ENCODE measurements at places on chromosomes 13 and 19. TPM values are rescaled to one million over a fixed set of nuclear protein-coding genes. Genes with fewer than 3 reads are reported as not detected.

- H3K4me3 ChIP-seq = peak within 1 kb of the TSS; percentile 88
- peak; percentile 98 for DNase-seq
- H3K27me3 ChIP-seq = no peaks in the 10 kb centered on the region
These were observed at the start of gene LIN37 for GRCh38 chr19:35748106-35749020. Gene LIN37 (plus strand): TSS chr19:35748576. CDS start chr19:35748725, 149 bp downstream.

DNA sequence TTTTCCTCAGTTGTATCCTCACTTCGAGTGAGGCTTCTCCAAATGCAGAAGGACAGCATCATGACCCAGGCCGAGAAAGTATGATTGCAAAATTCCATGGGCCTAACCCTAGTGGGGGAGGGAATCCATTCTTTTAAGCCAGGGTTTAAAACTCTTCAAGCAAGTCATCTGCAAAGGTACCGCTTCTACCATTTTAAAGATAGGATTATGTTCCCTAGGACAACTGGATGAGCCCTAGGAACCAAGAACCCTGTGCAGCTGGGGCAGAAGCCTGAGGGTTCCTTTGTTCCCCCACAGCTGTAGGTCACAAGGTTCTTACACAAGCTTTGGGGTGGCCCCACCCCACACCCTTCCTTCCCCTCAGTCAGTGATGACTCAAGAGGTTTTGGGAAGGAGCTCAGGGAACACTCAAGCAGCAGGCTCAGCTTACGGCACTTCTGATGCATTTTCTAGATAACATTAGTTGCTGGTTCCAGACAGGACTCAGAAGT lies 13.5 kb downstream of the ARL11 start:
- DNase-seq = no peak
- peaks cover 9% of the 10 kb centered on the region for H3K4me1 ChIP-seq
- H3K27ac ChIP-seq = no peak overlapping the region
- H3K36me3 ChIP-seq = no peaks in the 10 kb centered on the region
- no peaks in the 10 kb centered on the region for H3K27me3 ChIP-seq
- H3K4me3 ChIP-seq = no peak overlapping the region

GRCh38 chr13:106382534-106382933 lies 152.9 kb downstream of the EFNB2 start:
- H3K4me3 ChIP-seq = no peak overlapping the region
- H3K36me3 ChIP-seq = no peaks in the 10 kb centered on the region
- no peaks in the 10 kb centered on the region for H3K27me3 ChIP-seq
- no peak for DNase-seq
- H3K4me1 ChIP-seq = no peaks in the 10 kb centered on the region

DNA sequence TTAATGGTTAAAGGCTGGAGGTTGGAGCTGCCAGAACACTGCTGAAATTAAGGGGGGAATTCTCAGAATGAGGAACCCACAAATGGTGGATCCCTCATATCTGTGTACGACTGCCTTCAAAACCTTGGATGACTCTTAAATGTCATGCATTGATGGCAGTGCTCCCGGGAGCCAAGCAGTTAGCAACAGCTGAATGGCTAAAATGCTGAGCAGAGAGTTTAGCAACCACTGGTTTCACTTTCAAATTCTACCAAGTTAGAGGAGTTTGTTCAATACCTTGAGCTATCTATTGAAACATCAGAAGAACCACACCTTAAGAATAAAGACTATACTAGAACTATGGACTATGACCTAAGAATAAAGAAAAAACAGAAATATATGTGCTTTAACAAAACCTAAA lies 41.4 kb downstream of the UQCRFS1 start:
- no peaks in the 10 kb centered on the region for H3K27me3 ChIP-seq
- no peak for DNase-seq
- H3K4me3 ChIP-seq = no peak overlapping the region

- no peak overlapping the region for H3K4me3 ChIP-seq
- no peaks in the 10 kb centered on the region for H3K27me3 ChIP-seq
- no peaks in the 10 kb centered on the region for H3K36me3 ChIP-seq
These were observed 728.9 kb downstream of the EFNB2 start for GRCh38 chr13:105806628-105806920.

DNA sequence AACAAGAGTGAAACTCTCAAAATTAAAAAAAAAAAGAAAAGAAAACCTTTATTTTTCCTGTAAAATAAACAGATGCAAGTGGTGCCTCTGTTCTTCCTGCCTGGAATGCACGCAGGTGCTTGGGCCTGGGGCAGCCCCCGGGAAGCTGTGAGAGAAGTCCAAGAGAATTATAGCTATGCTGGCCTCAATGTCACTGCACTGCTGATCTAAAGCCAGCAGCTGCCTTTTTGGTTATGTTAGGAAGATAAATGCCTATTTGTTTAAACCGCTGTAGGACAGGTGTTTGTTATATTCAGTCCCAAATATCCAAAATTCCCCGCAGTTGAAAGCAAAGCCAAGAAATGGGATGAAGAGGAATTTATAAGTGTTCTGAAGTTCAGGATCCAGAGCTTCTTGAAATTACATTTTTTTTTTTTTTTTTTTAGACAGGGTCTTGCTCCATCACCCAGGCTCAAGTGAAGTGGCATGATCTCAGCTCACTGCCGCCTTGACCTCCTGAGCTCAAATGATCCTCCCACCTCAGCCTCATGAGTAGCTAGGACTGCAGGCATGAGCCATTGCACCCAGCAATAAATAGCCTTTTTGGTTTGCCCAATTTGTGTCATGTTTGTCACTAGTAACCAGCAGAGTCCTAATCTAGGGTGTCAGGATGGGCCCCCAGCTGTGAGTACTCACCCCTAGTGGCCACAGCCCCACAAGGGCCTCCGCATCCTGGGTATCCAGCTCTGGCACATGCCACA lies 2.2 kb downstream of the RINL start:
- H3K27ac ChIP-seq = no peak overlapping the region
- H3K4me1 ChIP-seq = peaks cover 37% of the 10 kb centered on the region
- H3K27me3 ChIP-seq = no peaks in the 10 kb centered on the region
- DNase-seq = no peak
- no peak overlapping the region for H3K4me3 ChIP-seq

GRCh38 chr19:32649751-32650150 lies 25.2 kb downstream of the ANKRD27 start:
- peaks cover 3% of the 10 kb centered on the region for H3K4me1 ChIP-seq
- H3K27ac ChIP-seq = no peak overlapping the region
- no peaks in the 10 kb centered on the region for H3K27me3 ChIP-seq
- no peak overlapping the region for H3K4me3 ChIP-seq
- H3K36me3 ChIP-seq = peaks cover 44% of the 10 kb centered on the region

GRCh38 chr19:37999309-38000213 lies 92.6 kb downstream of the SIPA1L3 start:
- no peak overlapping the region for H3K27ac ChIP-seq
- H3K4me1 ChIP-seq = peaks cover 13% of the 10 kb centered on the region
- H3K4me3 ChIP-seq = no peak overlapping the region
- H3K27me3 ChIP-seq = no peaks in the 10 kb centered on the region

DNA sequence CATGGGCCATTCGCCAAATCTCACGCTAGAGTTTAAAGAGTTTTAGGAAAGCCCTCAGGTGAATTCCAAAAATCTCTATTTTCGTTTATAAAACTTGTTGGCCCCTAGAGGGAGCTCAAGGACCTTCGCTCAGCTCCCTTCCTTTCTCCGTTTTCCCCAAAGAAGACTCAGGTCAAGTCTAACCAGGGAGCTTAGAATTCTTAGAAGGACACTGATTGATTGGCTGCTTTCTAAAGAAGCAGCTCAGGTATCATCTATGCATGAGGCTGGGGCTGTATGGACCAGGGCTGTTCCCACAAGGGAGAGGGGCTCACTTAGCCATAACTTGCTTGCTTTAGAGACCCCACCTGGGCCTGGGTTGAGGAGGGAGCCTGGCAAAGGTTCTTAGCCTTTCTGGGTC lies 20.5 kb downstream of the DZIP1 start:
- peak; percentile 32 for DNase-seq
- H3K36me3 ChIP-seq = no peaks in the 10 kb centered on the region
- no peak overlapping the region for H3K4me3 ChIP-seq
- peaks cover 10% of the 10 kb centered on the region for H3K27me3 ChIP-seq
- H3K4me1 ChIP-seq = no peaks in the 10 kb centered on the region

GRCh38 chr13:74678308-74678965 lies 544.2 kb upstream of the KLF12 start:
- H3K4me1 ChIP-seq = no peaks in the 10 kb centered on the region
- H3K27ac ChIP-seq = no peak overlapping the region
- no peaks in the 10 kb centered on the region for H3K27me3 ChIP-seq
- no peak for DNase-seq
- H3K36me3 ChIP-seq = no peaks in the 10 kb centered on the region
- no peak overlapping the region for H3K4me3 ChIP-seq

GRCh38 chr13:106083620-106084350 lies 451.7 kb downstream of the EFNB2 start:
- no peaks in the 10 kb centered on the region for H3K36me3 ChIP-seq
- no peak for DNase-seq
- H3K27ac ChIP-seq = no peak overlapping the region
- no peak overlapping the region for H3K4me3 ChIP-seq
- no peaks in the 10 kb centered on the region for H3K27me3 ChIP-seq

DNA sequence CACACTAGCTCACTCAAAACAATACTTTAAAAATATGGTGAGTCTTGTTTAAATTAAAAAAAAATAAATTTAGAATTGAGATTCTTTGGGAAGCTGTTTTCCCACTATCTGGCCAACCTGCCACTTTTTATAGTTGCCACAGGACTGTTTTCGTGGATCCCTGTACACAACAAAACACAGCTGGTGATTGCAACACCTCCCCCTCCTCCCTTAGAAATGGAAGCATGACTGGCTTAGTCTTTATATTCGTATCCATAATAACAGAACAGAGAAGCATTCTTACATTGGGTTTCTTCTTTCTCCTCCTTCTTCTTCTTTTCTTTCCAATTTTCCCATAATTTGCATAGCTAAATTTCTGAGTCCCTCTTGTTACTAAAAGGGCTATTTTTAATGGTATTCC lies 79.5 kb upstream of the GJB6 start:
- H3K36me3 ChIP-seq = no peaks in the 10 kb centered on the region
- no peak for DNase-seq
- H3K4me1 ChIP-seq = no peaks in the 10 kb centered on the region
- no peak overlapping the region for H3K27ac ChIP-seq
- no peak overlapping the region for H3K4me3 ChIP-seq
- peaks cover 14% of the 10 kb centered on the region for H3K27me3 ChIP-seq

DNA sequence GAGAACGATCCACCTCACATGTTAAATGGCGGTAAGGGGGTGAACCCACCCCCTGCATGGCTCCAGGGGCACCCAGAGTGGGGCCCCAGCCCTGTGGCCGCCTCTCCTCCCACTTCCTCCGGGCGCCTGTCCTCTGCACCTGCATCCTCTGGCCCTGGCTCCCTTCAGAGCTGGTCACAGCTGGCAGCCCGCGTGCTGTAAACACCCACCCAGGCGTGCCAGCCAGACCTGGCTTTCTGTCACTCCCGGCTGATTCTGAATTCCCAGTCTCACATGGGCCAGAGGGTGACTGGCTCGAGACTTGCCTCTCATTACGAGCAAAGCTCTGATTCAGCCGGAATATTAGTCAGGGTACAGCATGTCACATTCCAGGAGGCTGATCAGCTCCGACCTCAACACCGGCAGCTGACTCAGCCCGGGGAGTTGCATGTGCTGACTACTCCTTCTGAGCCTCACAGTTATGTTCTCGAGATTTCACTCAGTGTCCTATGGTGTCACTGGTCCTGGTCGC lies 75.1 kb downstream of the GNG7 start:
- no peaks in the 10 kb centered on the region for H3K36me3 ChIP-seq
- no peak overlapping the region for H3K4me3 ChIP-seq
- H3K27me3 ChIP-seq = no peaks in the 10 kb centered on the region
- peak overlapping the region; percentile 52 for H3K27ac ChIP-seq
- DNase-seq = peak; percentile 23

DNA sequence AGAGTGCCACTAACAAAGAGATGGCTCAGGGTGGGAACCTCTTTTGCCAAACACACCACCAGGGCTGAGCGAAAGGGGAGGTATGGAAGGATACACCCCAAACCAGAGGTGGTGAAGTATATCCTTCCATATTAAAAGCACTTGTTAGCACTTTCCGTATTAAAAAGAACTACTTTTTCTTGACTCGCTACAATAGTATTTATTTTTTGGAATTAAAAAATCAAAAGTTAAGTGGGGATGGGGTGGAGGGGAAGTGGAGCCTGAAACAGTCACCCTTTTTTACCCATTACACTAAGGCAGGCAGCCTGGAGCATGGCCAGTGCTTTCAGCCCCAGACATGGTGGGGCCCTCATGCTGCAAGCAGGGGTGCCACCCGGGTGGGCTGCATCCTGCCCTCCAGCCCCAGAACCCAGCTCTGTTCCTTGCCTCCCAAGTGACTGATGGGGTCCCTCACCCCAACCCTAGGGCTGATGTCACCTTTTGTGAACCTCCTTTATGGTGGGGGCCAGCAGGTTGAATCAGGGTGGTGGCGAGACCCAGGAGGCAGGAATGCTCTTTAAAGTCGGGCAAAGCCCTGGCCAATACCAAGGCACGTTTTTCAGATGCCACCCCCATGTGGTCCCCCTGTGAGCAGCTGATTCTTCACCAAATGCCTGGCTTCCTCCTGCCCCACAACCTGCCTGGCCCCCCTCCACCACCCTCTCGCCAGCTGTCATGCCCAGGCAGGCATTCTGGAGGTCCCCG lies 31.0 kb downstream of the LYL1 start:
- H3K4me1 ChIP-seq = no peaks in the 10 kb centered on the region
- no peaks in the 10 kb centered on the region for H3K27me3 ChIP-seq
- H3K36me3 ChIP-seq = no peaks in the 10 kb centered on the region
- no peak for DNase-seq
- H3K4me3 ChIP-seq = no peak overlapping the region
- H3K27ac ChIP-seq = no peak overlapping the region

DNA sequence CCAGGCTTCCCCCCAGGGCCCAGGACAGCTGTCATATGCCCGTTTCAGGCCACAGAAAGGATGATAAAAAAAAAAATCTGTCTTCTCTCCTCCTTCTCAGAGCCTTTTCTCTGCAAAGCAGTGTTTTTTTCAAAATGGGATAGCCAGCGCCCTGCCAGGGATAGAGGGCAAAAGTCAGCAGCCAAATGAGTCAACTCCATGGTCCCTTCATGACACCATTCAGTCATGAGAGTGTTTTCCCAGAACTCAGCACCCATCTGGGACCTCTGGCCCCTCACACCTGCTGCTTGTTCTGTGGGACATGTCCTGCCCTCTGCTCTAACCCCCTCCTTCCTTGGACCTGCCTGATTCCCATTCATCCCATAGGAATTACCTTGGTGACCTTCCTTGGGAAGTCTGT lies 95.0 kb downstream of the CYSLTR2 start:
- H3K4me3 ChIP-seq = no peak overlapping the region
- peaks cover 5% of the 10 kb centered on the region for H3K4me1 ChIP-seq
- DNase-seq = no peak
- no peaks in the 10 kb centered on the region for H3K36me3 ChIP-seq
- no peaks in the 10 kb centered on the region for H3K27me3 ChIP-seq
- H3K27ac ChIP-seq = no peak overlapping the region

DNA sequence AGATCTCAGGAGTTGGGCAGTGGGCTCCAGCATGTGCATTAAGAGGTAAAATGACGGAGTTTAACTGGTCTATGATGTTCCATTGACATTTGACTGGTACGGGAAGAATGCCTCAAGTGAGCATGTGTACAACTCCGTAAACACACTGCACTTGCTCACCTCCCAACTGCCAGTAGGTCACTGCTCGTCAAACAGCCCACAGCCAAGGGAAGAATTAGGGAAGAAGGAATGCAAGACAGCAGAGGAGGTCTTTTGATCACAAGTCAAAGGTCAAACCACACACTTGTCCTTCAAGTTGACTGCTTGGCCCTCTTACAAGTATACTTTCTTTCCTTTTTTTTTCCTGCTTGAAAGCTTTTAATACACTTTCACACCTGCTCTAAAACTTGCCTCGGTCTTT lies 236.7 kb downstream of the B3GLCT start:
- H3K27ac ChIP-seq = no peak overlapping the region
- H3K4me1 ChIP-seq = no peaks in the 10 kb centered on the region
- no peak overlapping the region for H3K4me3 ChIP-seq
- DNase-seq = no peak
- no peaks in the 10 kb centered on the region for H3K36me3 ChIP-seq

ADGRE3 gene
- not detected for total RNA-seq

RASAL3 gene
- 122 TPM for total RNA-seq

IL12RB1 gene
- total RNA-seq = 60.4 TPM

ZBTB45 gene
- total RNA-seq = 8.0 TPM

CCDC70 gene
- total RNA-seq = not detected

WDR62 gene
- 6.8 TPM for total RNA-seq

ATXN8OS gene
- not detected for total RNA-seq
